ENCODE measurements at places on chromosomes 2 and 18.

- DNase-seq = no peak
These were observed 3.9 kb upstream of the HRH4 start for GRCh38 chr18:24456549-24456948.

DNA sequence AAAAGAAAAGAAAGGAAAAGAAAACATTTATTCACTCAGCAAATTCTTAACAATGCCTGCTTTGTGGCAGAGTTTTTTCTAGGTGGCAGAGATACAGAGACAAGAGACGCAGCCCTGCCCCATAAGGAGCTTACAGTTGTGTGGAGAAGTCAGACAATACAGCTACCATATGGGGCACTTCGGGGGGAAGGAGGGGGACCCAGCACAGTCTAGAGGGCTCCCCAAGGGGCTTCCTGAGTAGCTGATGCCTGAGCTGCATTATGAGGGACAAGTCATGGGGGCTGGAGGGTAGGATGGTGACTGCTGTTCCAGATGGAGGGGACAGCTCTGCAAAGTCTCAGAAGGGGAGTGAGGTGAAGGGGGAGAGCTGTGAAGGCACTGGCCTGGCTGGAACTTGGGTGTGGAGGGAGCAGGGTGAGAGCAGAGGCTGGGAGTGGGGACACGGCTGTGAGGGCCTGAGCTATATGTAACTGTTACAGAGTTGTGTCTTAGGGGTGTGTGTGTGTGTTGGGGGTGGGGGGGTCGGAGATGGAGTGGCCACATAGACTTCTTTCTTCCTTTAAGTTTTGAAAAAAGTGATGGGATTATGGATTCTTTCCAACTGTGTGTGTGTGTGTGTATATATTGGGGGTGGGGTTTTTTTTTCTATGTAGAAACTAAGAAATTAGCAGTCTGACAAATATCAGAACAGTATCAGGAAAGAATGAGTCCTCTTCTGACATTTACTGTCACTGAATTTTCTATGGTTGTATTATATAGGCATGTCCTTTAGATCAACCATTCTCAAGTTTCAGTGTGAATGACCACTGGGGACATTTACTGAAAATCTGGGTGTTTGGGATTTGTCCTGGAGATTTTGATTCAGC lies 66.0 kb upstream of the HAAO start:
- no peak for DNase-seq

GRCh38 chr2:18926631-18927524 lies 337.5 kb upstream of the NT5C1B start:
- no peak for DNase-seq

DNA sequence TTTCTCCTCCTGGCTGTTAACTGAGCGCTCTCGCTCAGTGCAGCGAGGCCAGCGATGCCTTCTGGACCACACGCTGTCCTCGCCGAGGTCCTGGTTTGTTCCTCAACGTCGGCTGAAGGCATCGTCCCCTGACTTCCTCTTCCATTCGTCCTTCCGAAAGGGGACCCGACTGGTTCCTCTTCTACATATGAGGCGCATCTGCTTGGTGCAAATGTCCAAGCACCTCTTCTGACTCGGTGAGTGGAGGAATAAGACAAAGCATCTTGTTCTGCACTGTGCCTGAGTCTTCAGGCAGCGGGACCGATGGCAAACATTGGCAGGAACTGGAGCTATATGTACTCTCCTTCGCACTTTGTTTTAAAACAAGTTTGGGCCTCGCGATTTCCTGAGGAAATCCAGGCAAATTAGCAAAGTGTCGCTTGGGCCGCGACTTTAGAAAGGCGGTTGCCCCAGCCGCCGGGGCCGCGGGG lies 621 bp upstream of the KCNS3 start:
- DNase-seq = no peak

DNA sequence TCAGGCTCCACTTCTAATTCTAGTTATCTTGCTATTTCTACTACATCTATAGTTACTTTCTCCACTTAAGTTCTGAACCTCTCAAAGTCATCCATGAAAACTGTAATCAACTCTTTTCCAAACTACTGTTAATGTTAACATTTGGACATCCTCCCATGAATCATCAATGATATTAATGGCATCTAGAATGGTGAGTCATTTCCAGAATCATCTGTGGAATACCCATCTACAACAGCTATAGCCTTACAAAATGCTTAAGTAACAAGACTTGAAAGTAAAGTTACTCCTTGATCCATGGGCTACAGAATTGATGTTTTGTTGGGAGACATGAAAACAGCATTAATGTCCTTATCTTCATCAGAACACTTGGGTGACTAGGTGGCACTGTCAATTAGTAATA lies 35.4 kb downstream of the BARD1 start:
- no peak for DNase-seq

- DNase-seq = no peak
These were observed 24.2 kb upstream of the HES6 start for GRCh38 chr2:238264072-238264460.

GRCh38 chr2:239690651-239691631 lies 290.1 kb upstream of the HDAC4 start:
- no peak for DNase-seq

DNA sequence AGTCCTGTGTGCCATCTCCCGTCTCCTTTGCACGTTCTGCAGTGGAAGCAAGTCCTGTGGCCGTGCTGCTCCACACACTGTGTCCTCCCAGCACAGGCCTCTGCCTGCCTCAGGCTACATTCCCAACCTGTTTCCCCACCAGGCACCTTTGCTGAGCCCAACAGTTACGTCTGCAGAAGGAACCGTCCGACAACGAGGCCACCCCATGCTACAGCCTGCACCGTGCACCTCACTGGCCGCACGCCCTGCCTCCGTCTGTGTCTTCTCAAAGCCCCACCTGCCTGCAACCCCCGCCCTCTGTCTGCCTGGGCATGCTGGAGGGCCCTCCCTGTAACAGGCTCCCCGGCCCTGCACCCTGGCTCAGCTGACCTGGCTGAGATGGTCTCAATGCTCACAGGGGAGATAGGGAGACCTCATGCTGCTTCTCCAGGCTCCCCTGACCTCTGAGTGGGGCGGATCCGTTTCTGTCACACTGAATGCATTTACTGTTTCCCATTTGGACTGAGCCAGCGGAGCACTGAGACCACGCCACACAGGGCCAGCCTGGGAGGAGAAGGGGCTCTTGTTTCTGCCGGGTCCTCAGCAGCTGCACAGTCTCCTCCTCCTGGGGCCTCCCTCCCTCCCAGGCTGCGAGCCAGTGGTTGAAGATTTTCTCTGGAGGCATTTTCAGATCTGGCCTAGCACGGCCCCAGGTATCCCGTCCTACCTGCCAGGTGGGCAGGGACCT lies 109.1 kb upstream of the OTOS start:
- no peak for DNase-seq

GRCh38 chr18:11004951-11005350 lies 144.4 kb downstream of the PIEZO2 start:
- DNase-seq = no peak

DNA sequence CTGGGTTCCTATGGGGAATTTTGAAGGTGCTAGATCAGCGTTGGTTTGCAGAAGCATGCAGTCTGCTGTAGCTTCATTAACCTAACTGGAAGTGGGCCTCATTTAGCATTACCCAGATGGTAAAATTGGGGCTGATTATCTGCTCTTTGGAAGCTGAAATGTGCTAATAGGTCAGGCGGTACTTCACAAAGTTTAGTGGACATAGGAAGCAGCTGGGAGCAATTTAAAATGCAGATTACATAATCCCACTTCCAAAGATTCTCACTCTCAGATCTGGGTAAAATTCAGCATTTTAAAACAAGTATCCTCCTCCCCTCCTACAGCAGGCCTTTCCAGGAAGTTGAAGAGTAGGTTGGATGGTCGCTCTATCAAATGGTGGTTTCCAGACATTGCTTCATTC lies 907.0 kb downstream of the CPS1 start:
- DNase-seq = no peak

DNA sequence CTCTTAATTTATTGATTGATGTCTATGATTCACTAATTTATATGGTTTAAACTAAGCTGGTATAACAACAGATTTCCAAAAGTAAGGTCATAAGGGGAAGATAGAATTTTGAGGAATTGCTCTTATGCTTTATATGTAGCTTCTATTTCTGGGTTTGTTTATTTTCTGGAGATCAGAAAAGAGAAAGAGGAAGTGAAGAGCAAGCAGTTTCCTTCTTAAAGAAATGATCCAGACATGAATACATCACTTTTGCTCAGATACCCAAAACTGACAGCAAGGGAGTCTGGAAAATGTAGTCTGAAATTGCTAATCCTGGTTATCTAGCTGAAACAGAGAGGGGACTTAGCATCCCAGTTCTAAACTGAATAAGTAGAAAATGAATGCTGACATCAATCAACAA lies 912.5 kb upstream of the CRIM1 start:
- no peak for DNase-seq

DNA sequence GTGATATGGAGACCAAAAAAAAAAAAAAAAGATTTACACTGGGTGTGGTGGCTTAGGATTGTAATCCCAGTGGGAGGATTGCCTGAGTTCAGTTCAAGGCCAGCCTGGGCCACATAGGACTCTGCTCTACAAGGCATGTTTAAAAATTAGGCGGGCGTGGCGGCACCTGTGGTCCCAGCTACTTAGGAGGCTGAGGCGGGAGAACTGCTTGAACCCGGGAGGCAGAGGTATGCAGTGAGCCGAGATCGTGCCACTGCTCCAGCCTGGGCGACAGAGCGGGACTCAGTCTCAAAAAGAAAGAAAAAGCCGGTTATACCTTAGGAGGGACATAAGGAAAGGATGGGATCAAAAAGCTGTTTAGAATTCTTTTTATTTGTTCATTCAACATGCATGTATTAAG lies 707 bp upstream of the SPDYA start:
- DNase-seq = no peak

DNA sequence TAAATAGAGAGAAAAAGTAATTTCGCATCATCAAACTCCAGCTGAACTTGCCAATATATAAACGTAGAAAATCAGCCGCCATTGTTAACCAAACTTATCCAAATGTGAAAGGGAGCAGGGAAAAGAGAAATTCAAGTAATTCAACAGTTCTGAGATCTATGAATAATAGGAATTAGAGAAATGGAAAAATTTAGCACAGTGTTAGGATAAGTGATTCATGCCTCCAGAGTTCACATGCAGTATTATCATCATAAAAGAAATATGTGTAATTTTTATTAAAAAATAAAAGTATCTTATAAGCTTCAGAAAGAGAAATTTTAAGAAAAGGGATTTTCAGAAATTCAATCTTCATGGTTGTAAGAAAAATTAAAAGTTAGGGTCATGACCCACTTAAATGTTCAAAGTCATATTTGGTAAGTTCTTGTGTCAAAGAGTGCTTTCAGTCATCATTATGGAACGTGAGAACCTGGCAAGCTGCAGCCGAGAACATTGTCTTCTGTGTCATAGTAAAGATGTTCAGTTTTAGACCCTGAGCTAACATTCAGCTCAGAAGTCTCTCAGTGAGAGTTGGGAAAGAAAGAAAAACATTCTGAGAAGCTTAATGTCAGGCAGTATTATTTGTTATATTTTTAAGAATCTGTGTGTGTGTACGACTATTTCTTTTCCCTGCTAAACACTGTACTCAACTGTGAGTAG lies 414.3 kb upstream of the RGPD4 start:
- no peak for DNase-seq

DNA sequence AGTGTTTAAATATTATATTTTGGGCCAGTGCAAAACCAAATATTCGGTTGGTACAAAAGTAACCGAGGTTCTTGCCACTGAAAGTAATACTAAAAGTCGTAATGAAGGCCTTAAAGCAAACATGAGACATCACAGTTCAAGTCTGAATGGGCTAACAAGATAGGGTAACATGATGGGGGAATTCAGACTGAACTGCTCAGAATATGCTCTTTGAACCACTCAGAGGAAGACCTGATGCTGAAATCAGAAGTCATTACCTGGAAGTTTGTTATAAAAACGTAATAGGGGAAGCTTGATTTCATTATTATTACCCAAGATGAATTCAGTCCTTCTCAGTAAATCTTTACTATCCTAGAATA lies 26.6 kb downstream of the CDKL4 start:
- no peak for DNase-seq

DNA sequence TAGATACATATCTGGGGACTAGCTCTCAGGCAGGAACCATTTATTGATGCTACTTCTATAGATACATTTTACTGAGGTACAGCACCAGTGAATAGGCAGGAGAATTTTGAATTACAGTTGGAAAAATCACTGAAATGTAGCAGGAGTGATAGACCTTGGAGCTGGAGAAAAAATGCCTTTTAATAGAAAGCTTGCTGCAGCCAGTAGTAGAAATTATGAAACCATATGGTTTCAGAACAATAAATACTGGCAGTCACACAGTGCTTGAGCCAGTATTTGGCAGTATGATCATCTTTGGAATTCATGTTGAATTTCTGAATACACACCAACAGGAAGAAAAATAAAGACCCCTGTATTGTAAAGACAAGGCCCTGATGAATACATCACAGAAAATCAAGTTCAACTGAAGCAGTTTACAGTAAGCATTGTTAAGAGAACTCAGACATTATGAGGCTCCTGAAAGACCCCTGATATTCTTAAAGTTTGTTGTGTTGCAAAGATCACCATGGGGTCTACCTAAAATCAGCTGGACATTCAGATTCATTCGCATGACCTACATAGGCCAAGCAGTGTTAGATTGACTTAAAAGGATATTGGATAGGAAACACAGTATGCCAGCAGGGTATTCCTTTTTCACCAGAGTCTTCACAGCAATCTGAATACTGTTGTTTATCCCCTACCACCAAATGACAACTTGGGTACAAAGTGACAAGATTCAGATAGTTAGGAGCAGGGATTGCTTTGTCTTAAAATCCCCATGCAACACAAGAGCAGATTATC lies 139.0 kb downstream of the EHBP1 start:
- no peak for DNase-seq

GRCh38 chr2:156334496-156335478 lies 2.3 kb upstream of the NR4A2 start:
- DNase-seq = peak; percentile 85

- DNase-seq = no peak
These were observed 27.9 kb upstream of the ODC1 start for GRCh38 chr2:10475811-10476660.

- no peak for DNase-seq
These were observed 131.3 kb downstream of the PRPF40A start for GRCh38 chr2:152585830-152586484.

- DNase-seq = no peak
These were observed 10.5 kb downstream of the ATG16L1 start for GRCh38 chr2:233261819-233262555.

DNA sequence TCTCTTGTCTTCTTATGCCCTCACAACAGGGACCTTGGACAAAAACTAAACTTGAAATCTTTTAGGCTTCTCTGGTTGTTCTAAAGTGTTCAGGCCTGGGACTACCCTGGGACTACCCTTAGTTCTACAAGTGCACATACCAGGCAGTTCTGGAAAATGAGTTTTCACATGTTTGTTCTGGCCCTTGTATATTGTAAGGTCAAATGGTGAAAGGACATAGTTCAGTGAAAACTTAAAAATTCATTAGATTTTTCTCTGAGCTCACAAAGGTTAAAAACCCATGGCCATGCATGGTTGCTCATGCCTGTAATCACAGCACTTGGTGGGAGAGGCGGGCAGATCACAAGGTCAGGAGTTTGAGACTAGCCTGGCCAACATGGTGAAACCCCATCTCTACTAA lies 875.5 kb upstream of the FAM98A start:
- DNase-seq = no peak

DNA sequence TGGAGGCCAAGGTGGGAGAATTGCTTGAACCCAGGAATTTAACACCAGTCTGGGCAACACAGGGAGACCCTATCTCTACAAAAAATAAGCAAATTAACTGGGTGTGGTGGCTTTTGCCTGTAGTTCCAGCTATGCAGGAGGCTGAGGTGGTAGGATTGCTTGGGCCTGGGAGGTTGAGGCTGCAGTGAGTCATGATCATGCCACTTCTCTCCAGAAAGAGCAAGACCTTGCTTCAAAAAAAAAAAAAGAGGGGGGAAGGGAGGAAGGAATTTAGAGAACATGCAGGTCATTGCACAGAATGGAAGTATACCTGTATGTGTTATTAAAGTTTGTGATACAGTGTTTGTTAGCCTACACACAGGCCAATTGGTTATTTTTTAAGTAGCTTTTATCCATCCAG lies 25.8 kb downstream of the PKP4 start:
- DNase-seq = no peak

All from stimulated activated CD4-positive, alpha-beta T cell treated with anti-CD3 and anti-CD28 coated beads, Interleukin-12 subunit alpha, Interleukin-12 subunit beta, amount 100 ng/mL, for 48 hours (primary cell).